ENCODE measurements at places on chromosomes 5 and 9. TPM values are rescaled to one million over a fixed set of nuclear protein-coding genes. Genes with fewer than 3 reads are reported as not detected.

GRCh38 chr9:13369431-13369830 is 89.9 kb upstream of the MPDZ start:
- no peak overlapping the region for H3K27ac ChIP-seq
- H3K27me3 ChIP-seq: no peaks in the 10 kb centered on the region
- no peaks in the 10 kb centered on the region for H3K4me1 ChIP-seq
- DNase-seq: no peak
- H3K4me3 ChIP-seq: no peak overlapping the region
- H3K36me3 ChIP-seq: no peaks in the 10 kb centered on the region

DNA sequence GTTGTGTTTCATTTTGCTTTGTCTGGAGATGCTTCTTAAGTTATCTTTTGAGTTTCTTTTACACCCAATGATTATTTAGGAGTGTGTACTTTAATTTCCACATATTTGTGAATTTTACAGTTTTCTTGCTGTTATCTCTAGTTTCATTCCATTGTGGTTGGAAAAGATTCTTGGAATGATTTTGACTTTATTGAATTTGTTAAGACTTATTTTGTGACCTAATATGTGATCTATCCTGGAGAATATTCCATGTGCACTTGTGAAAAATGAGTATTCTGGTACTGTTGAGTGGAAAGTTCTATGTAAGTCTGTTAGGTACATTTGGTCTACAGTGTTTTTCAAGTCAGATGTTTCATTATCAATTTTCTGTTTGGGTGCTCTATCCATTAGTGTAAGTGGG is 24.4 kb upstream of the GRAMD2B start:
- no peaks in the 10 kb centered on the region for H3K36me3 ChIP-seq
- no peak overlapping the region for H3K27ac ChIP-seq
- no peak overlapping the region for H3K4me3 ChIP-seq
- no peak for DNase-seq
- H3K27me3 ChIP-seq: no peaks in the 10 kb centered on the region

- H3K27ac ChIP-seq: no peak overlapping the region
- DNase-seq: no peak
- no peaks in the 10 kb centered on the region for H3K36me3 ChIP-seq
- no peaks in the 10 kb centered on the region for H3K4me1 ChIP-seq
- H3K27me3 ChIP-seq: no peaks in the 10 kb centered on the region
- H3K4me3 ChIP-seq: no peak overlapping the region
Observed at GRCh38 chr5:120091376-120091948, 372.6 kb upstream of the PRR16 start.

DNA sequence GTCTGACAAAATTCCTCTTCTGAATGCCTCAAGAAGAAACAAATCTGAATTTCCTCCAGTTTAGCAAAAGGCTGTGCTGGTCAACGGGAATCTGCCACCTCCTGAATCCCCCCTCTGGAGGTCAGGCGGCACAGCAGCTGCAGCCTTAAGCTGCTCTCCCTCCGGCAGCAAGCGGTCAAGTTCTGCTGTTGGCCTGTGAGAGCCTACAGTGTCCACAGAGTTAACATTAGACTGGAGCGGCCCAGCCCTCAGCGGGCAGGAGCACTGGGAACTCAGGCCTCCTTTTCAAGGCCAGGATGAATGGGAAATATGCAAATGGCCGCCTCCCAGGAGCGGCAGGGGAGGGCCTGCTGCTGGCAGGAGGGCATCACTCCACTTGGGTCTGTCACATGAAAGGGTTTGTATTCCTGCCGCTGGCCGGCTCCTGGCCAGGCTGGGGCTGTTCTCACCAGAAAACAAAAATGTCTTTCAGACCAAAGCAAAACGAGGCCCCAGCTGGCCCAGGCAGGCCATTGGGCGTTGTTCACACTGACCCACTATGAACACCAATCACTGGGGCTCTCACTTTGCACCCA is 8.2 kb downstream of the ACSL6 start:
- H3K27me3 ChIP-seq: no peaks in the 10 kb centered on the region
- DNase-seq: peak; percentile 45
- H3K4me3 ChIP-seq: no peak overlapping the region
- H3K36me3 ChIP-seq: no peaks in the 10 kb centered on the region
- H3K27ac ChIP-seq: no peak overlapping the region

- peak overlapping the region; percentile 9 for H3K27ac ChIP-seq
- no peak overlapping the region for H3K4me3 ChIP-seq
- DNase-seq: no peak
Observed at GRCh38 chr5:57693488-57694305, 211.1 kb upstream of the ACTBL2 start.

GRCh38 chr5:164065266-164065665 is 559.8 kb downstream of the MAT2B start:
- H3K27ac ChIP-seq: no peak overlapping the region
- no peak overlapping the region for H3K4me3 ChIP-seq
- no peaks in the 10 kb centered on the region for H3K4me1 ChIP-seq

- H3K27me3 ChIP-seq: no peaks in the 10 kb centered on the region
- DNase-seq: no peak
- no peak overlapping the region for H3K27ac ChIP-seq
- no peaks in the 10 kb centered on the region for H3K36me3 ChIP-seq
Observed at GRCh38 chr9:34862043-34862442, 96.0 kb upstream of the PHF24 start.

DNA sequence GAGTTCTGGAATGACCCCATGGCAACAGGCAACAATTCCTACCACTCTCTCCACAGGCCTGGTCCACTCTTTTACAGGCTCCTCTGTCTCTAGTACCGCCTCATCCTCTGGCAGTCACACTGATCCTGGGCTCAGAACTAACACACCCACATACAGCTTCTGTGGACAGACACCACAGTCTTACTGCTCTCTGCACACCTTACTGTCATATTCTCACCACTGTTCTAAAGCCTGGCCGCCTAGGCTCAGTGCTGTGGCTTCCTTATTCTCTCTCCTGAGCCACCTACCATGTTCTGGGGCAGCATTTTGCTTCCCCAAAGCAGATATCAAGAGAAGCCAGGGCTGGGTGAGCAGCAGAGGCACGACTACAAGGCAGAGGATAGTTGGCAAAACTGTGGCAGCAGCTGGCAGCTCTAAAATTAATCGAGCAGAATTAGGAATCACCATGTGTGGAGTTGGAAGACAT is 14.8 kb downstream of the REEP5 start:
- H3K4me3 ChIP-seq: no peak overlapping the region
- H3K27me3 ChIP-seq: no peaks in the 10 kb centered on the region
- no peaks in the 10 kb centered on the region for H3K4me1 ChIP-seq
- no peak for DNase-seq
- no peak overlapping the region for H3K27ac ChIP-seq

- H3K4me3 ChIP-seq: no peak overlapping the region
- no peaks in the 10 kb centered on the region for H3K36me3 ChIP-seq
- H3K4me1 ChIP-seq: no peaks in the 10 kb centered on the region
- DNase-seq: no peak
- peaks cover 61% of the 10 kb centered on the region for H3K27me3 ChIP-seq
- H3K27ac ChIP-seq: no peak overlapping the region
Observed at GRCh38 chr5:2185646-2186471, 303.1 kb upstream of the IRX4 start.

DNA sequence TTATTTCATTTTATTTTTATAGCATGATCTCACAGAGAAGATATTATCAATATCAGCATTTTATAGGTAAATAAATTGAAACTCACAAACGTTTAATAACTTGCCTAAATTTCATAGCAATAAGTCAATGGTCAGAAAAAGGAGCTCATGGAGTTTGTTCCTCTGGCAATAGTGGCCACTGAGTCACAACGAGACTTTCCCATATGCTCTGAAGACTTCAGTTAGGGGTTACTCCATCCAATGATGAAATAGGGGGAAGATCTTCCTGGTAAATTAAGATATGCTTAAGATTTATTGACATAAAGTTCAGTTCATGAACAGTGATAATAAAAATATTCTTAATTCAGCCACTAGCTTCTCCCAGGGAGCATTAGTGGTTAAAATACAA is 43.5 kb upstream of the HTR4 start:
- no peaks in the 10 kb centered on the region for H3K4me1 ChIP-seq
- no peaks in the 10 kb centered on the region for H3K36me3 ChIP-seq
- H3K27ac ChIP-seq: no peak overlapping the region
- no peaks in the 10 kb centered on the region for H3K27me3 ChIP-seq

DNA sequence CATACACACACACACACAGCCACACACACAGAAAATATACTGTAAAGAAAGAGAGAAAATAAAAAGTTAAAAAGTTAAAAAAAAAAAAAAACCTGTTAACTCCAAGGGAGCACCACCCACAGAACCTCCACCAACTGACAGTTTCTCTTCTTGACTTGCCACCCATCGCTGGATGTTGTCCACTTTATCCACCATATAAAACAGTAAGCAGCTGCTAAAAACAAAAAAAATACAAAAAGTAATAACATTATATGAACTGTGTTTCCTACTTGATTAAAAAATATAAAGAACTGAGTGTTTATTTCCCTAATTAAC is 1.2 kb downstream of the PURA start:
- peaks cover 30% of the 10 kb centered on the region for H3K4me1 ChIP-seq
- H3K4me3 ChIP-seq: peak overlapping the region; percentile 65
- H3K27me3 ChIP-seq: no peaks in the 10 kb centered on the region
- H3K27ac ChIP-seq: no peak overlapping the region
- no peaks in the 10 kb centered on the region for H3K36me3 ChIP-seq

DNA sequence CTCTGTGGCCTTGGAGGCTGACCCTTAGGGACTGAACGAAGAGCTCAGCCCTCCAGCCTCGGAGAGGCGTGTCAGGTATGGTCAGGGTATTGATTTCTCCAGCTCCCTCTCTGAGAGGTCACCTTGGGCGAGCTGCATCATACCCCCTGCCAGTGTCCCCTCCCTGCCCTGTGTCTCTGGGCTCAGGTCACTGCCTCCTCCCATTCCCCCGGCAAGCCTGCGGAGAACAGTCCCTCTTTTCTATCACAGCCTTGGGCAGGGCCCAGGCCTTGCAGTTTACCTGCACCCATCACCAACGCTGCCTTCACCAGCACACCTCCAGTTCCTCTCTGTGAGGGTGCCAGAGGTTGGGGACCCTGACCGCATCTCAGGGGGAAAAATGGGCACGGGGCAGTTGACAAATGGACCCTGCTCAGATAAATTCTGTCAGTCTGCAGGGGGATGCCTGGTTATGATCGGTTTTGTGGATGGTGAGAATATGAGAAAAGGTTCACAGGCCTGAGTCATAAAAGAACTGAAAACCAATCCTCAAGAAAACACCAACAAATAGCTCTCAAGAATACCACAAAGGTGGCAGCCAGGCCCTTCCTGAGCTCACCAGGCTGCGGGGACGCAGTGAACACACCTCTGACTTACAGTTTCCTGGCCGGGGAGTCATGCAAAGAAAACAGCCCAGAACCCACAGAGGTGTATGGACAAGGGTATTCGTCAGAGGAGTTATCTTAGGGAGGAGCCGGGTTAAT is 24.7 kb upstream of the RXRA start:
- H3K36me3 ChIP-seq: no peaks in the 10 kb centered on the region
- H3K4me3 ChIP-seq: no peak overlapping the region
- no peak overlapping the region for H3K27ac ChIP-seq
- H3K27me3 ChIP-seq: peaks cover 21% of the 10 kb centered on the region
- no peak for DNase-seq

- no peak overlapping the region for H3K4me3 ChIP-seq
- peaks cover 2% of the 10 kb centered on the region for H3K36me3 ChIP-seq
- H3K4me1 ChIP-seq: no peaks in the 10 kb centered on the region
- no peak overlapping the region for H3K27ac ChIP-seq
Observed at GRCh38 chr5:139131465-139131864, 66.7 kb downstream of the SIL1 start.

GRCh38 chr5:59999056-59999455 is 105.5 kb upstream of the PDE4D start:
- no peak overlapping the region for H3K4me3 ChIP-seq
- no peak for DNase-seq
- no peaks in the 10 kb centered on the region for H3K27me3 ChIP-seq
- H3K27ac ChIP-seq: no peak overlapping the region
- H3K4me1 ChIP-seq: no peaks in the 10 kb centered on the region

- DNase-seq: no peak
- H3K4me3 ChIP-seq: no peak overlapping the region
- no peaks in the 10 kb centered on the region for H3K36me3 ChIP-seq
- no peak overlapping the region for H3K27ac ChIP-seq
- no peaks in the 10 kb centered on the region for H3K4me1 ChIP-seq
- H3K27me3 ChIP-seq: peaks cover 17% of the 10 kb centered on the region
Observed at GRCh38 chr5:55187370-55187769, 14.4 kb upstream of the CDC20B start.

- H3K27ac ChIP-seq: no peak overlapping the region
- no peaks in the 10 kb centered on the region for H3K36me3 ChIP-seq
- no peaks in the 10 kb centered on the region for H3K4me1 ChIP-seq
- no peak overlapping the region for H3K4me3 ChIP-seq
- no peak for DNase-seq
Observed at GRCh38 chr9:18749711-18750110, 275.8 kb downstream of the ADAMTSL1 start.

DNA sequence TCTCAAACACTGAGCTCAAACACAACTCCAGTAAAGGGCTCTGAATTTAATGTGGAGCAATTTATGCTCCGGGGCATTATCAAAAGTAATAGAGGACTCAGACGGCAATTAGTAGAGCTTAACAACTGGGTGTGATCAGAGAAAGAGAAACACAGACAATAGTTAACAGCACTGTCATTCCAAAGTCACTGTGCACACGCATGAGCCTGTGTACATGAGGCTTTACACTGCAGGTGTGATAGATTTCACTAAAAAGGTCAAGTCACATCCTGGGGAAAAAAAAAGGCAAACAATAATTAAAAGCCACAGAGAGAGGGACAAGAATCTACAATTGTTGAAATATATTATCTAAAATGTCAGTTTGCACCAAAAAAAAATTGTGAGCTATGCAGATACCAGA is 956.5 kb downstream of the CDH18 start:
- no peak for DNase-seq
- H3K36me3 ChIP-seq: no peaks in the 10 kb centered on the region
- no peak overlapping the region for H3K27ac ChIP-seq
- no peak overlapping the region for H3K4me3 ChIP-seq

DNA sequence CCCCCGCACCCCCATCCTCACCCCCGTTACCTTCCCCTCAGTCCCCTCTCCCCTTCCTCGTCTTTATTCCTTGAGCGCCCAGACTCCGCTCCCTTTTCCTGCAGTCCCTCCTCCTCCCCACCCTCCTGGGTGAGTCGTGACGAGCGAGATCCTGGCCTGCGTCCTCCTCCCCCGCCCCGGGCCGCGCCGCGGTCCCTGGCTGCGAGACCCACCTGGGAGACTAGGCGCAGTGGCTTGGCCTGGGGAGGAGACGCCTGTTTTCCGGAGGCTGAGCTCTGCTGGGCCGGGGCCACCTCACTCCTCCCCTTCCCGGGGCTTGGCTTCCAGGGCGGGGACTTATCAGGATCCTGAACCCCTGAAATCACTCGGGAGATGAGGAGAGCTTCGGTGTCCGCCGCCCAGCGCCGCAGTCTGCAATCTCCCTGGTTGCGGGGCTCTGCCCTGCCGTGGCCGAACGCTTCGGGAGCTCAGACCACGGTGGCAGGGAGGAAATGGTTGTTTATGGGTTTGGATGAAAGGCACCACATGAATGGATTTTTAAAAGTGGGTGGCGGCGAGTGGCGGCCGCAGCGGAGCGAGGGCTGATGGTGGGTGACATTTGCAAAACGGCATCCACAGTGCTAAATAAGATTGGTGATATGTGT is 984 bp downstream of the STXBP1 start:
- peaks cover 30% of the 10 kb centered on the region for H3K4me1 ChIP-seq
- H3K27me3 ChIP-seq: no peaks in the 10 kb centered on the region
- no peaks in the 10 kb centered on the region for H3K36me3 ChIP-seq

The ZNF658 gene
- 0.98 TPM for total RNA-seq

The PRDM9 gene
- total RNA-seq: 0.47 TPM

The CARD6 gene
- 5.9 TPM for total RNA-seq

The SLC36A2 gene
- total RNA-seq: not detected

The WHRN gene
- total RNA-seq: 14.1 TPM

The UBTD2 gene
- 0.22 TPM for total RNA-seq

The ANKRD34B gene
- total RNA-seq: not detected

Measured in K562 (cell line).